ENCODE measurements at places on chromosomes 3 and 15. TPM values are rescaled to one million over a fixed set of nuclear protein-coding genes. Genes with fewer than 3 reads are reported as not detected.

Gene HPS3
- polyA plus RNA-seq: 14.6 TPM

Gene PARP15
- polyA plus RNA-seq: 1.5 TPM

DNA sequence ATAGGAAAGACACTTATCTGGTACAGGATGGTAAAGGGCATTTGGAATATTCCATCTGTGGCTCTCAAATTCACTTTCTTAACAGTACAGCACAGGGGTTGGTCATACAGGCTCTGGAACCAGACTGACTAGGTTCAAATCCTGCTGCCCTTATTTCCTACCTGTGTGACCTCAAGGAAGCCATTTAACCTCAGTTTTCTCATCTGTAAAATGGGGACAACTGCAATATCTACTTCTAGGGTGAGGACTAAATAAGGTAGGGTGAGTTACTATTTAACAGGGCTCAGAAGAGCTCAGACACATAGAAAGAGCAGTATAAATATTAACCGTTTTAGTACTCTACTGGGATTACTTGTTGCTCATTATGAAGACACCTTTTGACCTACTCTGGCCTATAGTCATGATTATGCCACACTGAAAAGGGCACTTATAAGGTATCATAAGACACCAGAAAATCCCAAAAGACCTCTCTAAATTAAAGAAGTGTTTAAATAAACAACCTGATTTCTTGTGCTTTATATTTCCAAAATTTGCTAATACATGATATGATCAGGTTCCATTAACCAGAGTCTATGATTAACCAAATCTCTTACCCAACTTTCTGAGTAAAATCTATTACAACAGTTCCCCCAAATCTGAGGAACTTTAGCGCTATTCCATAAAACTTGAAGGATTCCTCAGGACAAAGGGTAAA is 6.5 kb downstream of the RFTN1 start:
- no peak overlapping the region for H3K4me3 ChIP-seq
- no peak for DNase-seq
- no peaks in the 10 kb centered on the region for H3K27me3 ChIP-seq
- H3K27ac ChIP-seq: no peak overlapping the region
- peaks cover 4% of the 10 kb centered on the region for H3K4me1 ChIP-seq

- H3K4me1 ChIP-seq: no peaks in the 10 kb centered on the region
- no peaks in the 10 kb centered on the region for H3K36me3 ChIP-seq
- no peak overlapping the region for H3K4me3 ChIP-seq
- no peaks in the 10 kb centered on the region for H3K27me3 ChIP-seq
- H3K27ac ChIP-seq: no peak overlapping the region
These were observed 15.8 kb upstream of the KCNMB3 start for GRCh38 chr3:179266701-179267211.

DNA sequence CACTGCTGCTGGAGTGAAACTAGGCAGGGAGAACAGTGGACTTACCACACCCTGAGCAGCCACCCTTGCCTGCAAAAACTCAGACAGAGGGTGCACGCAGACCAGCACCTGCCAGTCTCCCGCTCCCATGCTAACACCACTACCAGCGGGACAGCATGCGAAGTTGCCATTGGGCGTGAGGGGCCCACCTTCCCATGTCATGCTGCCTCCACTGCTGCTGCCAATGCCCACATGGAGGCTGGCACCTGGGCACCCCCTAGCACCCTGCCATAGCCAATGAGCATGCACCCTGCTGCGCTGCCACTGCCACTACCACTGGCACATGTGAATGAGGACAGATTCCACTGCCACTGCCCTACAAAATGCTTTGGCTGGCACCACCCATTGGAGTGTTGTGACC is 19.7 kb upstream of the MINAR1 start:
- H3K4me3 ChIP-seq: no peak overlapping the region
- H3K27ac ChIP-seq: no peak overlapping the region
- no peaks in the 10 kb centered on the region for H3K4me1 ChIP-seq
- no peaks in the 10 kb centered on the region for H3K27me3 ChIP-seq
- DNase-seq: no peak

DNA sequence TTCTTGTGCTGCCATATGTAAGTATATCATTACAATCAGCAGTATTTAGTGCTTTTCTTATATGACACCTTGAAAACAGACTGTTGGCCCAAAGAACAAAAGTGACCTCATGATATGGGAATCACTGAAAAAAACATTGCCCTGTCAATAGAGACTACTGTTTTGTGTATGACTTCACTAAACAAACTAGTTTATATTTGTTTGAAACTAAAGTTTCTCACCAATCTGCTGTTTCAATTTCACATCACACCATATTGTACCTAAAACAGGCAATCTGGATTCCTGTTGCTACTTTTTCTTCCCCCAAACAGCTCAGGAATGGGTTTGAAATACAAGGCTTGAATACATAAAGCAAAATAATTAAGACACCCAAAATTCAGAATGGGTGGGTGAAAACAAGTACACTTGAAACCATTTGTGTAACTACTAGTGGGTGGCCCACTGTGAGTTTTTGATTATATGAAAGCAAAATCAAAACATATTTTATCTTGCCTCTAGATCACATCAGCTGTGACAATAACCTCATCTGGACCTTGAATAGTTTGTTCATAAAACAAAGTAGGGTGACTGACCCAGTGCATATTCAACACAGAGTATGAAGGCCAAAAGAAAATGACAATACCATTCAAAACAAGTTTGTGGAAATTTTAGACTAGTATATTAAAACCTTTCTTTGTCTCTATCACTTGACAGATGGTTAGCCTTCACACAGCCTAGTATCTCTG is 5.9 kb downstream of the ZBTB20 start:
- H3K4me1 ChIP-seq: peaks cover 12% of the 10 kb centered on the region
- DNase-seq: no peak
- no peak overlapping the region for H3K4me3 ChIP-seq
